GM12878 (cell line): ENCODE measurements at places on chromosomes 12 and 14. TPM values are rescaled to one million over a fixed set of nuclear protein-coding genes. Genes with fewer than 3 reads are reported as not detected.

The SERPINA10 gene
- not detected in 2 replicates for polyA plus RNA-seq

GRCh38 chr14:100384819-100385813, 62.0 kb downstream of the SLC25A47 start:
- DNase-seq = no peak

DNA sequence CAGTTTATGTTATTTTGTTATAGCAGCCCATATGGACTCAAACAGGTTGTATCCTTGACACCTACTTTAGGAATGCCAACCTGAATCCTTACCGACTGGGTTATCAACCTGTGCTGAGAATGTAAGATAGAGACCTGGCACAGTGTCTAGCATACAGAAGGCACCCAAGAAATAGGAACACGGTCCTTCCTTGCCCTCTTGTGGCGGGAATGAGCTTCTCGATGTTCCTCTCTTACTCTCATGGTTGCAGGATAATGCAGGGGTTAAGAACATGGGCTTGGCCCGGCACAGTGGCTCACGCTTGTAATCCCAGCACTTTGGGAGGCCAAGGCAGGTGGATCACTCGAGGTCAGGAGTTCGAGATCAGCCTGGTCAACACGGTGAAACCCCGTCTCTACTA, 6.5 kb downstream of the C12orf43 start:
- no peak for DNase-seq

DNA sequence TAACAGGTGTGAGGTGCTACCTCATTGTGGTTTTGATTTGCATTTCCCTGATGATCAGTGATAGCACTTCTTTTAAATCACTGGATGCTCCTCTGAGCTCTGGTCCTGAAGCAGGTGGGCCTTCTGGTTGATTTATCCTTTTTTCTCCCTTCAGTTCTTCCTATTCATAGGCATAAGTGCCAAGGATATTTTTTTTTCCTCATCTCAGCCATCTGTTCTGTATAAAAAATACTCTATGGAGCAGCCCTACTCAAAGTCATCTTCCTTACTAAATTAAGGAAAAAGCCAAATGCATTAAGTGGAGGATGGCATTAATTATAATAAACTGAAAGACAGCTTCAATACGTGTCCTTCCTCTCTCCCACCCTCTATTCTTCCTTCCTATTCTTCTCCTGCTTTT, 18.4 kb downstream of the SPIC start:
- no peak for DNase-seq

DNA sequence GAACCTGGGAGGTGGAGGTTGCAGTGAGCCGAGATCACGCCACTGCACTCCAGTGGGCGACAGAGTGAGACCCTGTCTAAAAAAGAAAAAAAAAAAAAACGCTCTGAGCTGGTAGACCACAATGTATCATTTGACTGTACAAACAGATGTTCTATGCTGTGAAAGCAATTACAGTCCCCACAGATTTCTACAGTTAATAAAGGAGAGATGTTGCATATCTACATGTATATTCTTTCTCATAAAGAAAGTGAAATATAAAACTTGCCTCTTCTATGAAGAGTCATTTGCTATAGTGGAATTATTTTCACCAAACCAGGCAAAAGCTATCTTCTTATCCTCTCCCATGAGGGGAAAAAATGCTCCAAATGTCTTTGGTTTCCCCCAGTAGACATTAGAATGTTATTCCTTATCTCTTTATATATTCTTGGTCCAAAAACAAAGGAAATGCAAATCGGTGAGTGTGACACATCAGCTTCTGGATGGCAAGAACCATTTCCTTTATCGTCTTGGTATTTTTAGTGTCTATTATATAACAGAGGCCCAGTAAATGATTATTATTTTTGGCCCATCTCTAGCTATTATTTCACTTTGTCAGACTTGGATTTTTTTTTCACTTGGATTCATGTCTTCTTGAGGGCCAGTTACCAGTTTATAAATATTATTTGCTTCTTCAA, 230.4 kb downstream of the SSPN start:
- DNase-seq = no peak

GRCh38 chr14:68097727-68098126, 278.1 kb downstream of the RAD51B start:
- DNase-seq = no peak

The KERA gene
- polyA plus RNA-seq = not detected in 2 replicates

GRCh38 chr12:72191761-72192160, 80.4 kb upstream of the TRHDE start:
- DNase-seq = no peak

The RNF212B gene
- not detected in 2 replicates for polyA plus RNA-seq

DNA sequence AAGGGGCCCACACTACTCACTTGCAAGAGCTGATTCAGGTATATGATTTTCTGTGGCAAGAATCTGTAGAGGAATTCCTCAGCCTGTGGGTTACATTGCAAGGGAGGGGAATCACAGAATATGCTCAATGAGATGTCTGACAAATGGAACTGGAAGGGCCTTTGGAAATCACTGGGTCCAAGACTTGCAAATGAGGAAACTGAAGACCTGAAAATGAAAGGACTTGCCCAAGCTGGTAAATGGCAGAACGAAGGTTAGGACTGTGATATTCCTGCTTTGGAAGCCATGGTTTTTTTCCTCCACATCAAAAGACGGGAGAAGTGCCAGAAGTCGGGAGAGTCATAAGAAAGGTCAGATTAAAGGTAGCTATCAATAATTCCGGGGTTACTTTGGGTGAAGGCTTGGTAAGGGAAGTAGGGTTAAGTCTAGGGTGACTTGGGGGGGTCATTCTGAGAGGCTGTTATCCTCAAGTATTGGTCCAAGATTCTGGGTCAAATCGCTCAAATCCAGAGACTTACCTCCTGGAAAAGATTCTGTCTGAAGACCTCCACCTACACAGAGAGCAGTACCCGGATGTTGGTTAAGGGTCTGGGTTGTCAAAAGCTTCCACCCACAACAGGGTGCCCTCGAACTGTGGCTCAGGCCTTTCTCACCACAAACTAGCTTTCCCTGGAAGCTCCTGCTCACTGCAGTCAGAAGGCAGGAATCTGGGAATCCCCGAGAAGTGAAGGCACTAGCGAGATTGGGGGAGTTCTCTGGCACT, 539 bp downstream of the PSME2 start:
- no peak for DNase-seq

GRCh38 chr12:44385964-44386363, 490.2 kb downstream of the NELL2 start:
- no peak for DNase-seq

- no peak for DNase-seq
Observed at GRCh38 chr14:102197317-102197853, 57.7 kb downstream of the WDR20 start.

- no peak for DNase-seq
Observed at GRCh38 chr12:43316520-43316919, 235.5 kb downstream of the ADAMTS20 start.

The C3AR1 gene
- polyA plus RNA-seq = 0.08 TPM in 1 of 2 replicates, not detected in the other

DNA sequence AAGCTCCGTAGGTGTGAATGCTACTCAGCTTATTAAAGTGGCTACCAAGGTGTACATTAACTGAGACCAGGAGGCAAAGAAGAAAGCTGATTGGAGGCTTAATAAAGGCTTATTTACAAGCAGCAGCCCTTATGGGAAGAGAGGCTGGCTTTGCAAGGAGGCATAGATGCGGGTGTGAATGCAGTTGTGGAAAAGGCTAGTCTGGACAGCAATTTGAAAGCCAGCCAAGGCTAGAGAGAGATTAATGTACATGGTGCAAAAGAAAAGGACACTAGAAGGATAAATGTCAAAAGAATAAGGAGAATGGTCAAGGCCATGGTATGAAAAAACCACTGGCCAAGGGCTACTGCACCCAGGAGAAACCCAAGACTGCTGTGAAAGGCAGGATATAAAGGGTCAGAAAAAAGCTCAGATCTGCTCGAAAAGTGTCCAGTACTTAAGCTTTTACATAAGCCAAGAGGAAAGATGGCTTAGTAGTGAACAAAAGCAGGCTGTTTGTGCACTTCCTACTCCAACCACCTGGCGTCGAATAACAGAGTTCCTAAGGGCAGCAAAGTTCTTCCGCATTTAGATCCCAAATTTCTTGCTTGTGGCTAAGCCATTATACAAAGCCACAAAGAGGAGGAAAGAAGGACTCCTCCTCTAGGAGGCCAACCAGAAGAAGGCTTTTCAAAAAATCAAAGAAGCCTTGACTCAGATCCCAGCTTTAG, 24.0 kb downstream of the KLRK1 start:
- DNase-seq = no peak

DNA sequence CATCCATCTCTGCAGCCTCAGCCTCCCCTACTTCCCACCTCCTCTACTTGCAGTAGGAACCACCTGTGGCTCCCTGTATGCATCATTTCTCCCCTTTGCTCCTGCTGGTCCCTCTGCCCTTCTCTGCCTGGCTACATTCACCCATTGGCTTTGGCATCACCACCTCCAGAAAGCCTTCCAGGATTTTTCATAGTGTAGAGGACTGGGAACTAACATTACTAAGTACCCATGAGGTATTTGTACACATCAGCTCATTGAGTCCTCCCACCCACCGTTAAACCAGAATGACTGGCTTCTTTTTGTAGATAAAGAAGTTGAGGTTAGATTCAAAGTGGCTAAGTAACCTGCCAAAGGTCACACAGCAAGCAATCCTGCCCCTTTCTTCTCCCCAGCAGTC, 17.1 kb downstream of the SYNE3 start:
- no peak for DNase-seq

- DNase-seq = no peak
Observed at GRCh38 chr12:55696796-55697462, 10.8 kb downstream of the ITGA7 start.

- no peak for DNase-seq
Observed at GRCh38 chr12:51369581-51369980, 21.6 kb downstream of the GALNT6 start.

DNA sequence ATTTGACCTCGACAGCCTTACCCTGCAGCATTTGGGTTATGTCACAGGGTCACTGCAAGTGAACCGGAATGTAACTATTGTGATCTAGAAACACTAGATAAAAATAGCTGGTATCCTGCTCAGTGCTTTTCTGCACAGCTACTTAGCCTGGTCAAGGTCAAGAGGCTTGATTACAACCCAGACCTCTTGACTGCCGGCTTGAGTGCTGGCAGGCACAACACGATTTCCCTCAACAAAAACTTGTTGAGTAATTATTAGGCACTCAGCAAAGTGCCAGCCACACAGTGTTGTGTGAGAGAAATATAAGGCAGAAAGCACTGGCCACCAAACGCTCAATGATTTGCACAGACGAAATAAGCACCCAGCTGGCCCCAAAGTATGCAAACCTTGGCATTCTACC, 156.7 kb downstream of the NUAK1 start:
- DNase-seq = no peak

GRCh38 chr12:83573671-83574070, 887.0 kb downstream of the TMTC2 start:
- DNase-seq = no peak

DNA sequence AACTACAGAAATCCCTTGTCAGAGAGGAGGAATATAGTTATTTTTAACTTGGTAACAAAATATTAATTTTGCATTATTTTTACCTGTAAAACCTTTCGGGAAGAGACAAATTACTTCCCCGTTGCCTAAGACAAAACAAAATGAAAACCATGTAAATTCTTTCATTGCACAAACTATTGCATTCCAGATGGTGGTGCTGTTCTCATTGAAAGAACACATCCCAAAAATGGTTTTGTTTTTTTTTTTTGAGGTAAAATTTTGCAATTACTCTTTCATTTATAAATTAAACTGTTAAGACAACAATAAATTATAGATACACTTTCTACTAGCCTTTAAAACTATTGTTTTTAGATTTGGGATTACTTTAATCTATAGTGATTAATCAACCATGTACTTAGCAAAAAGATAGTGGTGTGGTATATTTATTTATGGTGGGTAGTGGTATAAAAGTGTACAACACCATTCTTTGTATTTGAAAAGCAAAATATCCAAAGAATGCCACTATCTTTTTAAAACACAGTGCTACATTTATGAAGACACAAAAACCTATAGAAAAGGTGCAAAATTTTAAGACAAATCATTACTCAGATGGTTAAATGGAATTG, 115.5 kb downstream of the SLC38A1 start:
- no peak for DNase-seq

DNA sequence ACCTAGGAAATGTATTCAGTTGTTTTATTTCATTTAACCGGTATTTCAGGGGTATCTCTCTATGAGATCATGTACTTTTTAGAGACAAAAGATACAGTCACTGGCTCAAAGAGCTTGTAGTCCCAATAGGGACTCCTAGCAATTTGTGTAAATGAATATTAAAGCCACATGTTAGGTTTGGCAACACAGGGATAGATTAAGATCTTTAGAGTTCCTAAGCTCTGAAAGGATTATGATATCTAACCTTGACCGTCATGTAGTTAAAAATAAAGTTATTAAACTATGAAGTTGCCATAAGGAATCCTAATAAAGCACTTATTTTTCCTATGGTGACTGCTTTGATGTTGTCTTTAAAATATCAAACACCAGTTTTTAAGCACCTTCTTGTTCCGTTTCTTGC, 100.4 kb upstream of the FGD4 start:
- DNase-seq = no peak

The STX2 gene
- polyA plus RNA-seq = 5.8 and 6.6 TPM in 2 replicates

DNA sequence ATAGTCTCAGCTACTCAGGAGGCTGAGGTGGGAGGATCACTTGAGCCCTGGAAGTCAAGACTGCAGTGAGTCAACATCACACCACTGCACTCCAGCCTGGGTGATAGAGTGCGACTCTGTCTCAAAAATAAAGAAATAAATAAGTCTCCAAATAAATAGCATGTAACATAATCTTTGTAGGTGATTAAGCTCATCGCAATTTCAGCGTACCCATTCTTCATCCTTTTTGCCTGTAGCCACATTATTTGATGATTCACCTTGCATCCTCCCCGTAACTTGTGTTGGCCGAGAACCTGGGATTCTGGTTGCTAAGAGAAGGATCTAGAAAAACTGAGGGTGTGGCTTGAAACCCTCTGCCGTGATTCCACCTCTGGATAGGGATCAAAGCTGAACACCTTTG, 115.1 kb downstream of the GALC start:
- DNase-seq = no peak

The AMIGO2 gene
- polyA plus RNA-seq = not detected in 2 replicates

The PRIM1 gene
- polyA plus RNA-seq = 57.5 and 60.3 TPM in 2 replicates

The FOXG1 gene
- 0.04 TPM in 2 replicates for polyA plus RNA-seq

The PTPRR gene
- 0.15 and 0.28 TPM in 2 replicates for polyA plus RNA-seq

The RDH5 gene
- polyA plus RNA-seq = 5.5 and 5.8 TPM in 2 replicates

The IL31 gene
- polyA plus RNA-seq = not detected in 2 replicates

- DNase-seq = no peak
Observed at GRCh38 chr14:66804141-66804540, 296.2 kb downstream of the GPHN start.

GRCh38 chr14:77195766-77196165, 14.2 kb downstream of the TMEM63C start:
- no peak for DNase-seq

- no peak for DNase-seq
Observed at GRCh38 chr14:68820536-68820935, 27.7 kb upstream of the ZFP36L1 start.

The RNASE7 gene
- polyA plus RNA-seq = not detected in 2 replicates

- DNase-seq = no peak
Observed at GRCh38 chr12:127677537-127678131, 589.3 kb upstream of the TMEM132C start.

- no peak for DNase-seq
Observed at GRCh38 chr12:46377678-46378077, 5.1 kb upstream of the SLC38A2 start.

- no peak for DNase-seq
Observed at GRCh38 chr14:78875049-78875448, 704.9 kb downstream of the NRXN3 start.

The RPGRIP1 gene
- polyA plus RNA-seq = 0.07 and 0.08 TPM in 2 replicates

The ACOT2 gene
- polyA plus RNA-seq = 33.9 and 37.7 TPM in 2 replicates

The PIWIL1 gene
- not detected in 2 replicates for polyA plus RNA-seq

- DNase-seq = no peak
Observed at GRCh38 chr12:77256956-77257355, 191.6 kb upstream of the E2F7 start.
